ENCODE measurements at places on chromosomes 3 and 15. TPM values are rescaled to one million over a fixed set of nuclear protein-coding genes. Genes with fewer than 3 reads are reported as not detected.

- peaks cover 37% of the 10 kb centered on the region for H3K4me1 ChIP-seq
- H3K4me3 ChIP-seq = peak overlapping the region; percentile 70
- no peaks in the 10 kb centered on the region for H3K27me3 ChIP-seq
- no peak for DNase-seq
- H3K27ac ChIP-seq = peak overlapping the region; percentile 85
Measured at GRCh38 chr3:188439080-188439479, 285.1 kb downstream of the LPP start.

Gene TM4SF1
- not detected for total RNA-seq

Gene TMEM207
- total RNA-seq = not detected

- no peaks in the 10 kb centered on the region for H3K27me3 ChIP-seq
- no peaks in the 10 kb centered on the region for H3K36me3 ChIP-seq
- no peak for DNase-seq
- peaks cover 23% of the 10 kb centered on the region for H3K4me1 ChIP-seq
- no peak overlapping the region for H3K27ac ChIP-seq
Measured at GRCh38 chr15:90063770-90064247, 38.5 kb downstream of the IDH2 start.

Gene PRICKLE2
- total RNA-seq = not detected

GRCh38 chr3:140736863-140737460 is 59.1 kb downstream of the TRIM42 start:
- peaks cover 6% of the 10 kb centered on the region for H3K4me1 ChIP-seq
- no peak for DNase-seq
- H3K36me3 ChIP-seq = no peaks in the 10 kb centered on the region
- H3K4me3 ChIP-seq = no peak overlapping the region
- H3K27me3 ChIP-seq = peaks cover 12% of the 10 kb centered on the region
- H3K27ac ChIP-seq = no peak overlapping the region

DNA sequence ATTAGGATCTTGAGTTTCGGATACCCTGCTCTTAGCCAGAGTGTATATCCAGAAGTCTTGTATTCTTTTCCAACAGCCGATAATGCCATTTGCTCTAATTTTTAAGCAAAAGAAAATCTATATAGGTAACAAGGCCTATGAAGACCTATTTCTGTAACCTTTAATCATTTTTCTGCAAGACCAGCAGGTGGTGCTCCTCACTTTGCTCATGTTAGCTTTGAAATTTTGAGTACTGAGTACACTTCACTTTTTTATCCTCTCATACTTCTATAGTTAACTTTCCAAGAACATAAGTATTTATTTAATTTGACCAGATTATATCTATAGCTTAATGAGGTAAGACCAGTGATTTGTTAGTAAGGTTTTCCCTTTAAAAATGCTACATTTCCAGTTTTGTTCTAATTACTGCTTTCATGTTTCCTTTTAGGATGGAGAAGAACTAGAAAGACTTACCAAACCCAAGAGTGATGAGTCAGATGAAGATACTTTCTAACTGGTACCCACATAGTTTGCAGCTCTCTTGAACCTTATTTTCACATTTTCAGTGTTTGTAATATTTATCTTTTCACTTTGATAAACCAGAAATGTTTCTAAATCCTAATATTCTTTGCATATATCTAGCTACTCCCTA is 20.5 kb downstream of the SLC35A5 start:
- H3K4me1 ChIP-seq = peaks cover 6% of the 10 kb centered on the region
- DNase-seq = no peak
- H3K36me3 ChIP-seq = peaks cover 17% of the 10 kb centered on the region
- H3K4me3 ChIP-seq = no peak overlapping the region
- H3K27ac ChIP-seq = no peak overlapping the region

DNA sequence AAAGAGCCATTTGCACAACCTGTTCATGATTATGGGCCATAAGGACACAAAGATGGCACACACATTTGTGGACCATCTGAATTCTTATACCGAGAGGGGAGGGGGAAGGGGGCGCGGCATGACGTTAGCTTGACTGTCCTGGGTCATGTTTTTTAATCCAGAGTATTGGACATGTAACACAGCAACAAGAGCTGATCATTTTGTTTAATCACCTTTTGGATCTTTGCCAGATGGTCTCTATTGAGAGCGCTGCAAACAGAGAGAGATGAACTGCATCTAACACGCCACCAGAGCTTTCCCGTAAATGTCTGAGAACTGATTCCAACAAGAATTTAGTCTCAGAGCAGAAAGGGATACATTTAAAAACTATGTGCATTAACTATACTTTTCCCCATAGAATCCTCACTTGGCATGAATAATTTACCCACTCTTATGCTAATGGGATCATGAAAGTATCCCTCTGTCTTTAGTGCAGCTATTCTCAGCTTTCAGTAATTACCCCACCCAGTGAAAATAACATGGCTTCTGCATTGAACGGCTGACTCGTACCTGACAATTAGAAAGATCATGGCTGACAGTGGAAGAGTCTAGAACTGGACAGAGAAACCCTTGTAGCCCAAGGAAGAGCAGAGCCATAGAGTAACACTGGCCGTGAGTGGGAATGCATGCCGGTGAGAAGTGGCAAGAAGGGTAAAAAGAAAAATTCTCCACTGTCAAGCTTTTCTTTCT is 22.6 kb downstream of the MEIS2 start:
- no peak for DNase-seq
- H3K4me3 ChIP-seq = no peak overlapping the region
- H3K36me3 ChIP-seq = no peaks in the 10 kb centered on the region

DNA sequence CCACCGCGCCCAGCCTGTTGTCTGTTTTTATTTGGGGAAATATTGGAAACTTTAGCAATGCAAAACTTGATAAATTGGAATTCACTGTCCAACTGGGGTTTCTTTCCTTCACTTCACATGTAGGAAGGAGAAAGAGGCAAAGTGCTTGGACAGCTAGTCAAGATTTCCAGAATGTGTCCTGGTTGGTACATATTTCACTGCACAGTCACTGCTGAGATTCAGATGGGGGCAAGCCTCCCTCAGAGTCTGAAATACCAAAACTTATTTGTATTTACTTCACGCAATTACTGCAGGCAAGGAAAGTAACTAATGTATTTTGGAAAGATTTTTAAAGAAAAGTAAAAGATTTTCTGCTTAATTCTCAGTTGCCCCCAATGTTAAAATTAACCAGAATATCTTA is 21.0 kb downstream of the LRRC31 start:
- H3K27me3 ChIP-seq = peaks cover 34% of the 10 kb centered on the region
- H3K27ac ChIP-seq = no peak overlapping the region
- H3K4me3 ChIP-seq = no peak overlapping the region

Gene LRRC31
- total RNA-seq = not detected

- no peak for DNase-seq
- H3K27ac ChIP-seq = no peak overlapping the region
- H3K27me3 ChIP-seq = no peaks in the 10 kb centered on the region
- H3K4me1 ChIP-seq = peaks cover 3% of the 10 kb centered on the region
- H3K4me3 ChIP-seq = no peak overlapping the region
Measured at GRCh38 chr3:177694316-177694715, 497.0 kb upstream of the TBL1XR1 start.

- H3K27ac ChIP-seq = no peak overlapping the region
- H3K27me3 ChIP-seq = no peaks in the 10 kb centered on the region
- peaks cover 11% of the 10 kb centered on the region for H3K4me1 ChIP-seq
- H3K36me3 ChIP-seq = peaks cover 69% of the 10 kb centered on the region
- no peak for DNase-seq
Measured at GRCh38 chr3:4687167-4687566, 194.0 kb downstream of the ITPR1 start.
